Stimulated activated CD4-positive, alpha-beta T cell treated with anti-CD3 and anti-CD28 coated beads, Interleukin-2, amount 100 ng/mL, for 4 hours (primary cell): ENCODE measurements at places on chromosomes 7 and 10.

- no peak for DNase-seq
Measured at GRCh38 chr10:125149036-125149679, 11.2 kb downstream of the CTBP2 start.

DNA sequence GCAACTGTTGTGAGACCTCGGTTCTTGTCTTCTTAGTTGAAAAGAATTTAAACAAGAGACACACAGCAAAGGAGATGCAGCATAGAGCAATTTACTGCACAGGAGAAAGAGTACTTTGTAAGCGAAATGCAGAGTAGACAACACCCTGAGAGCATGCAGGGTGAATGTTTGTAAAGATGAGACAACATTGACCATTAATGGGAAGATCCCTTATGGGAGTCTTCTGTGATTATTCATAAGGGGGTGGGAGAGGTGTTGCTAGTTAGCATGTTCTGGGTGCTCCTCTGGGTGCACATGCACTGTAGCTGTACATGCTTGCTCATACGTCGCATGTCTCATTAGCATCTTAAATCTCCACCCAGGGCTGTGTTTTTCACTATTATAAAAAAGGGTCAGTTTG lies 62.3 kb downstream of the CLRN3 start:
- no peak for DNase-seq

- DNase-seq: no peak
Measured at GRCh38 chr10:627032-627992, 62.2 kb downstream of the DIP2C start.

GRCh38 chr10:119942973-119943372 lies 50.4 kb downstream of the SEC23IP start:
- no peak for DNase-seq

- DNase-seq: no peak
Measured at GRCh38 chr10:35447693-35448407, 111.5 kb downstream of the CCNY start.

GRCh38 chr10:52653263-52653909 lies 119.2 kb downstream of the MBL2 start:
- no peak for DNase-seq

GRCh38 chr10:122497241-122497640 lies 35.9 kb downstream of the HTRA1 start:
- DNase-seq: no peak

DNA sequence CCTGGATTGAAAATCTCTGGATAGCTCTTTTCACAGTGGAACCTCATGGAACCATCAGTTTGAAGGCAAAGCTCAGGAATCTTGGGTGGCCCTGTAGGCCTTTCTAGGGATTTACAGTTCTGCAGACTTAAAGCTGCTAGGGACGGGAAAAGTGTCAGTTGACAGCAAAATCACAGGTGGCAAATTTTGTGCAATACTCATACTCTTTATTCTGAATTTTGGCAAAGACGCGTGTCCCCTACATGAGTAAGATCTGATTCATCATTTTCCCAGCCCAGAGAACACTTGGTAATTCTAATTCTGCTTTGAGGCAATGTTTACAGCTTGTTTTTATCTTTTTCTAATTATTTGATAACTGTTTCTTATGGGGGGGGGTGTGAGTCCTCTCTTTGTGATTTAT lies 3.6 kb downstream of the LRRC17 start:
- DNase-seq: no peak

DNA sequence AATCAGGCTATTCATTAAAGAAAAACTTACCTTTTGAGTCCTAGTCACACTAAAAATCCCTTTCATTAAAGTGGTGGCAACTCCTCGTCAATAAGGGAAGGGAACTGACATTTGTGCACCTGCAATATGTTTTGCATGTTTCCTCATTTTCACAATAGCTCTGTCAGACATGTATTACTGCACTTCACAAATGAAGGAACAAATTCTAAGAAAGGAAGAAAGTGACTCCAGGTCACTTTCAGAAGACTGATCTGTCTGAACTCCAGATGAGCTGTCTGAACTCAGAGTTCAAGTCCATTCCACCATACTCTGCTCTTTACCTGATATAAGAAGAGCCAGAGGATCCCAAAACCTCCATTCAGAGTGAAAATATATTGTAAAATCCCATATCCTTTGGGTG lies 50.3 kb upstream of the GSAP start:
- no peak for DNase-seq

DNA sequence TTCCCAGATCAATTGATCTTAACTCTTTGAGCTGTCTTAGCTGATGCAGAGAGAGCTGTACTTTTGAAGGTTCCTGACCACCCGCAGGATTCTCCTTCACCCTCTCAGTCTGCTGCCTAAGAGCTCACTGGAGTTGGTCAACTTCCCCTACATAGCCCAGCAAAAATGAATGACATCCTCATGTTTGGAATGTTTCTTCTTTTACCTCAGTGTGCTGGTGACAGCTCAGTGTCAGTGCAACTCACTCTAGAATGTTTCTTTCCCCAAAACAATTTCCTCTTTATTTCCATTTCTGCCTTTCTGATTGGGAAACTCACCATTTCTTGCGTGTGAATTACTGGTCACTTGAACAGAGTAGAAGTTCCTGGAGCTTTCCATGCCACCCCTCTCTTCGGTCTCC lies 48.7 kb downstream of the LSMEM1 start:
- no peak for DNase-seq

DNA sequence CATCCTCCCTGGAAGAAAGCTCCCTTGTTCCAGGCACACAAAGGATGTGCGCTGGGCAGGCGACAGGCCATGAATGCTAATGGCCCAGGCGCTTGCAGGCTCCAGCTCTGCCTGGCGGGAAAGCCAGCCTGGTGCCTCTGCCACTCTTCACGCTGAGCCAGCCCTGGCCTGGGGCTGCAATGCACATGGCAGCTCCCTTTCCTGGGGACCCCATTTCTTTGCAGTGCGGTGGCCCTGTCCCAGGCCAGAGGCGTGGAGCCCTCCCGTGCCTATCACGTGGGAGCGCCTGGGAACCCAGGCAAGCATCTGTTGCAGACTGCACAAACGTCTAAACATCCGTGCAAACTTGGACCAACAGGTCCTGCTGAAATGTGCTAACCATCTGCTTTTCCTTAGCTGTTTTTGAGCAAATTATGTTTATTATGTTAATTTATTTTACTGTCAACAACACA lies 152.1 kb upstream of the LYZL2 start:
- DNase-seq: no peak

- DNase-seq: no peak
Measured at GRCh38 chr7:123241809-123242208, 42.0 kb upstream of the SLC13A1 start.

DNA sequence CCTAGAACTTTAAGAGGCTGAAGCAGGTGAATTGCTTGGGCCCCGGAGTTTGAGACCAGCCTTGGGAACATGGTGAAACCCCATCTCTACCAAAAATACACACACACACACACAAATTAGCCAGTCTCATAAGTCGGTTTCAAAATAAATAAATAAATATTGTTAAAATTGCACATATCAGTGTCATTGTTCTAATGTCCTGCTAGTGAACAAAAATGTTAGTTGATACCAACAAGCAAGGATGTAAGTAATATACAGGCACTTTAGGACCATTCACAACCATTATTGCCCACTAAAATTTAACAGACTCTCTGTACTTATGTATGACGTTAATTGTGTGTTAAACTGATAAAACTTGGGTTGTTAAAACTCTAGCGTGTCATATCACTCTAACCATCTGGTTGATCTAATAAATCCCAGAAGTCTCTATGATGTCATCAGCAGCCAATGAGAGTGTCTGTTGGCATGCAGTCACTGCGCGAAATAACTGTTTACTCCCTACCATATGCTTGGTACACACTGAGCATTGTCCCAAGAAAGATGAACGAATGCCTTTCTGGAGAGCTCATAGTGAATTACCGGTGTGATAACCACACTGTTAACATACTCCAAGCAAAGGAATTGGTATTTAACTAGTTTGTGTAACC lies 30.4 kb upstream of the OTUD1 start:
- no peak for DNase-seq

- no peak for DNase-seq
Measured at GRCh38 chr10:132906106-132906505, 36.3 kb downstream of the CFAP46 start.

GRCh38 chr10:108791794-108792474 lies 1131.4 kb downstream of the XPNPEP1 start:
- no peak for DNase-seq

DNA sequence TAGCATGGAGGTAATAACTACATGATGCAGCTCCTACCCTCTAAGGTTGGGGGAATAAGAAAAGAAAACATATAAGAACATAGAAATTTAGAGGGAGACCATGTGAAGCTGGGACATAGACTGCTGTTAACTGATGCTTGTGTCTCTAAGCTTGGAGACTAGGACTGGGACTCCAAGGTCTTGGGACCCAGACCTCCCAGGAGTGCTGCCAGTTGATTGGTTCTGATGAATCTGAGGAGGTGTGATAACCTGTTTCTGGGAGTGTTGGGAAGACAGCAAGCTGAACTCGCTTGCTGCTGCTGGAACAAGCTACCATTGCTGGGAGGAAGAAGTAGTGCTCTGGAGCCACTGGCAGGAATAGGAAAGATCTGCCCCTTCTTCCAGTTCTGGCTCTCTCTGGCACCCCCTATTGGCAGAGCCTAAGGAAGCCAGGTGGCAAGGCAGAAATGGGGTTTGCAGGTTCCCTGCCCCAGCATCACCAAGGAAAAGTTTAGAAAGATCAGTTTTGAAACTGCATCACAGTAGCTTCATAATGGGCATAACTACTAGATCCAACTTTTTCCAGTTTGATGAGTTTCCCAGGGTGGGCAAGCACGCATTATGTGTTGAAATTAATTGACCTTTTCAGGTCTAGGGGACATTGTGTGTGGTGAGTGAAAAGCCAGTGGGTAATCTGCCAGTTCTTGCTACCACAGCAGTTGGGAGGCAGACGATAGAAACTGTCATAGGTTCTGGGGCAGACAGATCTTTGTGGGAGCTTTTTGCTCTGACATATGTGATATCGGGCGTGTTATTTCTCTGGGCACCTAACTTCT lies 140.7 kb downstream of the SND1 start:
- DNase-seq: peak; percentile 13

GRCh38 chr7:28354601-28355402 lies 57.5 kb upstream of the CREB5 start:
- DNase-seq: no peak

- no peak for DNase-seq
Measured at GRCh38 chr7:77753173-77753572, 45.1 kb downstream of the TMEM60 start.

DNA sequence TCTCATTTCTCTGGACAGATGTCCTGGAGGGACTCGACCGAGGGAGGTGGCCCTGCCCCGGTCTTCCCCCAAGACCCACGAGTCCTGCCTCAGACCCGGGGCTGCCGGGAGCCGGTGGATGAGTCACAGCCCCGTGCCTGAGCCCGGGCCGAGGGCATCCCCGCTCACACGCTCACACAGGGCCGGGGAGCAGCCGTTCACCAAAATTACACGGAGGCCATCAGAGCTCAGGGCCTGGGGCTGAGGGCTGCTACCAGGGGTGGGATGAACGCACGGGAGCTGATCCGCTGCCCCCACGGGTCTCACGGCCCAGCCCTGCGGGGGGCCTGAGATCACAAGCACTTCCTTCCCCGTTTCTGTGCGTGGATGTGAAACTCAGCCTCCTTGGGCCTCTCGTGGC lies 17.5 kb downstream of the FAM20C start:
- DNase-seq: no peak

DNA sequence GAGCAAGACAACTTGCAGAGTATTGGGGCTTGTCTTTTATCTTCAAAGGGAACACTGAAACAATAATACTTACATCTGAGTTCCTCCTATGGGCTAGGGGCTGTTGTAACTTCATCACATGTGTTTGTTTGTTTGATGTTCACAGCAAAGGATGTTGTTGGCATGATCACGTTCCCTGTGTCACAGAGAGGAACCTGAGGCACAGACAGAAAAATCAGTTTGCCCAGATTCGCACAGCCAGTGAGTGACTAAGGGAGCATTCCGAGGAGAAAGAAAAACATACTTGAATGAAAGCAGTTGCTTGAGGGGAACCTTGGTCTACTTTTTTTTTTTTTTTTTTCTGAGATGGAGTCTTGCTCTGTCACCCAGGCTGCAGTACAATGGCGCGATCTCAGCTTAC lies 87.2 kb upstream of the PFKP start:
- no peak for DNase-seq

- no peak for DNase-seq
Measured at GRCh38 chr10:26773633-26774032, 76.1 kb downstream of the PDSS1 start.

DNA sequence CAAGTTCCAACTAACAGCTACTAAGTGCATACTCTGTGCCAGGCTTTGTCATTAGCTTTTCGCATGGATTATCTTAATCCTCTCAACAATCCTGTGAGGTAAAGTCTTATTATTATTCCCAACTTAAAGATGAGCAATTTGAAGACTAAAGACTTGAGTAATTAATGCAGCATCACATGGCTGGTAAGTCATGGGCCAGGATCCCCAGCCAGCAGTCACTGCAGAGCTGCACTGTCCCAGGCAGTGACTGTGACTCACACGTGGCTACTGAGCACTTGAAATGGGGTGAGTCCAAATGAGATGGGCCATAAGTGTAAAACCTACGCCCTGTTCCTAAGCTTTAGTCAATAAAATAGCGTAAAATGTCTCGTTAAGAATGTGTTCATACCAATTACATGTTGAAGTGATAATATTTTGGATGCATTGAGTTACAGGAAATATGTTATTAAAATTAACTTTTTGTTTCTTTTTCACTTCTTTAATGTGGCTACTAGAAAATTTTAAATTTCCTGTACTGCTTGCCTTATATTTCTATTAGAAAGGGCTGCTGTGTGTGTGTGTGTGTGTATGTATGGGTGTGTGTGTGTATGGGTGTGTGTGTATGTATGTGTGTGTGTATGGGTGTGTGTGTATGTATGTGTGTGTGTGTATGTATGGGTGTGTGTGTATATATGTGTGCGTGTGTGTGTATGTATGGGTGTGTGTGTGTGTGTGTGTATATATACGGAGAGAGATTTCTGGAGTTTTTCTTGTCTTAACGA lies 756.3 kb downstream of the AUTS2 start:
- DNase-seq: no peak

GRCh38 chr10:63522277-63522687 lies 1.1 kb downstream of the REEP3 start:
- DNase-seq: no peak

DNA sequence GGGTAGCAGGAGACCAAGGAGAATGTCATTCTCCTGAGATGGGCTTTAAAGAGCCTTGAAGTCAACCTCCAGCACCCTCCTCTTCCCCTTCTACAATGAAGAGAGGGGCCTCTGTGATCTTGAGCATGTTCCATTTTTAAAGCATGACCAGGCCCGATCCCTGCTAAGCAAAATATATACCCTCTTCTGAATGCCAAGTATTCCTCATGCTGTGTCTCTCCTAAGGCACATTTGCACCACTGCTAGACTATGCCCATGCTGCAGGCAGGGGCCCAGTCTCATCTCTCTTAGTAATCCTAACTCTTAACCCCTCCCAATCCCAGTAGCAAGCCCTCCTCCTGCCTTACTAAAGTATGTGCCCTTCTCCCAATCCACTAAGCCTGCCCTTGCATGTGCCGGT lies 18.4 kb downstream of the SORBS1 start:
- DNase-seq: no peak

DNA sequence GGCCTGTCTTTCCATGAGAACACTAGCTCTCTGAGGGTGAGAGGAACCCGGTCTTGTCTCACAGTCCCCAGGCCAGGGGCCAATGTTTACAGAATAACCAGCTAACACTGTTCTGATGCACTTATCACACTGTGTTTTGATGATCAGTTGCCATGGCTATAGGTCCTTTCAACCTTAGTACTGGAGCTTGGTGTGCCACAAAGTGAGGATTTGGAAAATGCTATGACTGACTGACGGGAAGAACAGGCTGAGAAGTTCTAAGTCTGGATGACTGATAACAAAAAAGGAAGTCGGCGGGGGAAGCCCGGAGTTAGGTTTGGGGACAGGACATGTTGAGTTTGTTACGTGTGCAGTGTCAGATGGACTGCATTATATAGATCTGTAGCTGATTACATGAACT lies 141.8 kb downstream of the CTTNBP2 start:
- no peak for DNase-seq
